ENCODE measurements at places on chromosomes 16 and 17.

GRCh38 chr16:27246439-27246838 lies 22.1 kb downstream of the NSMCE1 start:
- DNase-seq: no peak

DNA sequence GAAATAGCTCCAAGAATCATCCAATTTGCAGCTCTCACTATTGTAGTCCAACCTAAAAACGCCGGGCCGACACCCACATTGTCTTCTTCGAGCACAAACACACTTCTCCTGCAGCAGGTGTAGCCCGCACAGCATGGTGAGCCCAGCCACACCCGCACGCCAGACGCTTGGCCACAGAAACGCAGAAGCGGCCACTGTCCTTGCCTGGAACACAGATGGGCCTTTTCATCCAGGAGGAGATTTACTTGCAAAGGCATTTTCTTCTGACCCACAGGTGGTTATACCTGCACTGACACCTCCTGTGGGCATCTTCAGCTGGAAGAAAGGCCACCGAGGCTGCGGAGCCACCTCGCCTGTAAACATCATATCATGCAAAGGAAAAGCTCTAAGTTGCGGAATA lies 98.4 kb downstream of the ADCY9 start:
- no peak for DNase-seq

DNA sequence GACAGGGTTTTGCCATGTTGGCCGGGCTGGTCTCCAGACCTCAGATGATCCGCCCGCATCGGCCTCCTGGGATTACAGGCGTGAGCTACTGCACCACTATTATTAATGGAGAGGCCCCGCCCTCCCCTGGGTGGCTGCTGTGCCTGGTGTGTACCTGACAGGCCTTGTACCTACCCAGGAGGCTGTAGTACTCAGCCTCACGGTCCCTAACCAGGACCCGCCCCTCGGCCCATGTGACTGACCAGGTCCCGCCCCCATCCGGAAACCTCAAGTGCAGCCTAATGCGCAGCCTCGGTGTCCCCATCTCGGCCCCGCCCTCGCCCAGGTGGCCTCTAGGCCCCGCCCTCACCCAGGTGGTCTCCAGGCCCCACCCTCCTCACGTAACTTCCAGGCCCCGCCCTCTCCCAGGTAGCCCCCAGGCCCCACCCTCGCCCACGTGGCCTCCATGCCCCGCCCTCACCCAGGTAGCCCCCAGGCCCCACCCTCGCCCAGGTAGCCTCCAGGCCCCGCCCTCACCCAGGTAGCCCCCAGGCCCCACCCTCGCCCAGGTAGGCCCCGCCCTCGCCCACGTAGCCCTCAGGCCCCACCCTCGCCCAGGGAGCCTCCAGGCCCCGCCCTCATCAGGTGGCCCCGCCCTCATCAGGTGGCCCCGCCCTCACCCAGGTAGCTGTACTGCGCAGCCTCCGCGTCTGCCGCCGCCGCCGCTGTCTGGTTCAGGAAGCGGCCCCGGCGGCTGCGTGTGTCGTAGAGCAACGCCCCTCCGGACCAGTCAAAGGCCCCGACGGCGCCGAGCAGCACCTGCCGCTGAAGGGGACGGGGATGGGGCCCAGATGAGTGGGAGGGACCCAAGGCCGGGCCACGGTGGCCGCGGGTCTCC lies 31.0 kb downstream of the HASPIN start:
- DNase-seq: no peak

DNA sequence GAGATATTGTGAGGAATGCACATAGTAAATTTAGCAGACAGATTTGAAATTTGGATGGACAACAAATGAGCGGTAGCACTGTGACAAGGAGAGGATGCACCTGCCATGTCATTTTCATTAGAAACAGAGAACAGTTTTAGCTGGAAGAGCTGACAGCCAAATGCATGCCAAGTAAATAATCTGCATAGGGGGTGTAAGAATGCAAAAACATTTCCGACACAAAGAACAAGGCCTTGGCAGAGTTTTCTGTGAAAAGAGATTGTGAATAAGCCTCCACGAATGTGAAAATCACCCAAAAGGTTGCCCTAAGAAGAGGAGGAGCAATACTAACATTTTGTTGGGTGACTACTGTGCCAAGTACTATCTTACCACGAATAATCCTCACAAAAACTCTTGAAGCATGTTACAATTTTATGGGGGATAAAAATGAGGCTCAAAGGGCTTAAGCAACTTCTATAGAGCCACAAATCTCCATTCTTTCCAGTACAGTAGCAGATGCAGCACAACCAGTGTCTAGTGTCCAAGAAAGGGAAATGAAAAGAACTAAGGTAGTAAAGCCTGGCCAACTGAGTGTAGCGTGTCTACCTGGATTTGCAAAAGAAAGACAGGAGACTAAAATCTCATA lies 28.3 kb downstream of the TMEM100 start:
- DNase-seq: no peak

- no peak for DNase-seq
Observed at GRCh38 chr17:68861602-68862001, 93.6 kb downstream of the ABCA8 start.

DNA sequence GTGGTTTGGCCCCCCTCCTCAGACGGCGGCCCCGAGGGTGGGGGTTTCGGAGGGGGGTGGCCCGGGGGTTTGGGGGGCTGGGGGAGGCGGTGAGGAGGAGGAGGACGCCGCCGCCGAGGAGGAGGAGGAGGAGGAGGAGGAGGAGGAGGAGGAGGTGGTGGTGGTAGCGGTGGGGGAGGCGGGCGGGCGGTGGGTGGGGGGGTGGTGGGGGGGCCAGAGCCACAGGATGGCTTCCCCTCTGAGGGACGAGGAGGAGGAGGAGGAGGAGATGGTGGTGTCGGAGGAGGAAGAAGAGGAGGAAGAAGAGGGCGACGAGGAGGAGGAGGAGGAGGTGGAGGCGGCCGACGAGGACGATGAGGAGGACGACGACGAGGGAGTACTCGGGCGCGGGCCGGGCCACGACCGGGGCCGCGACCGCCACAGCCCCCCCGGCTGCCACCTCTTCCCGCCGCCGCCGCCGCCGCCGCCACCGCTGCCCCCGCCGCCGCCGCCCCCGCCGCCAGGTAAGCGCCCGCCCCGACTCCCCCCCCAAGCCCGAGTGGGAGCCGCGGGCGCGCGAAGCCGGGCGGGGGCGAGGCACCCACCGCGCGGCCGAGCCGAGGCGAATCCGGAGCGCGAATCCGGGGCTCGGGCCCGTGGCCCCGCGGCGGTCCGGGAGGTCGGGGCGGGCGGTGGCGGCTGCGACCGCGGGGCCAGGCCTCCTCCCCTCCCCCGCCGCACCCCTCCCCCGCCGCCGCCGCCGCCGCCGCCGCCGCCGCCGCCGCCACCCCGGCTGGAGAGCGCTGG lies 3.8 kb upstream of the CHD3 start:
- DNase-seq: no peak

Measured in esophagus squamous epithelium (tissue), 5 donors.